Tibial nerve (tissue), 4 donors: ENCODE measurements at places on chromosomes 6 and 20.
A peak's percentile ranks its signal among the peaks of the same experiment; 100 is the strongest.

- DNase-seq: no peak
These were observed 83.1 kb upstream of the PHACTR2 start for GRCh38 chr6:143594647-143595046.

- DNase-seq: no peak
These were observed 226.8 kb downstream of the EYA4 start for GRCh38 chr6:133467982-133468380.

GRCh38 chr20:53052380-53052779 is 80.2 kb downstream of the TSHZ2 start:
- DNase-seq: no peak

DNA sequence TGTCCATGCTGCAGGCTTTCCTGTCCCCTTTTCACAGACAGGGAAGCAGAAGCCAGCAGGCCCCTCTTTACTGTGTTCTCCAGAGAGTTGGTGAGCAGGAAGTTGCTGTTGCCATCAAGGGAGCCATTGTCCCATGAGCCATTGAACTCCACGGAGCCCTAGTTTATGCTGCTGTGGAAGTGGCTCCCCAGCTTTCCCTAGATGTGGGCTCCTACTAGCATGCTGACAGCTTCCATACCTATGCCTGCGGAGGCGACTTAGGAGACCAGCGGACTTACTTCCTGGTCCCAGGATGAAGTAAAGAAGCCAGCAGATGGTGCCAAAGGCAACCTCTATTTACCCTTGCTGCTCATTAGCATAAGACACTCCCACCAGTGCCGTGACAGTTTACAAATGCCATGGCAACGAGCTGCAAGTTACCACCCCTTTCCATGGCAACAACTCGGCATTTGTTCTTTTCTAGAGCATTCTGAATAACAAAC is 30.8 kb upstream of the FKBP1A start:
- DNase-seq: no peak

DNA sequence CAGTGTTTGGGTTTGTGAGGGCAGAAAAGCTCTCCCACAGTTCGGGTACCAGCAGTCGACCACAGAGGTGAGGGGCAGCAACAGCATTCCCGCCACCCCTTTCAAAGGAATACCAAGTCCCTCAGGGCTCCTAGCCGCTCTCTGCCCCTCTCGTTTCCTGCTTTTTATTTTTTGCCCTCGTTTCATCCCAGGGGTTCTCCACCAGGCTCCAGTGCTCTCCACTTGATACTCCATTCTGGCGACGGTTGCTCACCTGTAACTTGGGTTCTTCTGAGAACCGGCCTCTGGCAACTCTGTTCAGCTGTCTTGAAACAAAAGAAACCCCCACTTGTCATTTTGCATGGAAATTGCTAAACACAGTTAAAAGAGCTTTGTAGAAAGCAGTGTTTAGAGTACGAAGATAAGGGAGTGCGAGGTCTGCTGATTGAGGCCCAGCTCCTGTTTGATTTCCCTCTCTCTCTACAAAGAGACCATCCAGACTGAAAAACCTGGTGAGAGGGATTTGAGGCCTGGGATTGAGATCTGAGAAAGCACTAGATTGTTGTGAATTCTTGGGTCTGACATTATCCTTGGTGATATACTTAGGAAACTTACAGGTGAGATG is 28.7 kb downstream of the IGF2R start:
- no peak for DNase-seq

DNA sequence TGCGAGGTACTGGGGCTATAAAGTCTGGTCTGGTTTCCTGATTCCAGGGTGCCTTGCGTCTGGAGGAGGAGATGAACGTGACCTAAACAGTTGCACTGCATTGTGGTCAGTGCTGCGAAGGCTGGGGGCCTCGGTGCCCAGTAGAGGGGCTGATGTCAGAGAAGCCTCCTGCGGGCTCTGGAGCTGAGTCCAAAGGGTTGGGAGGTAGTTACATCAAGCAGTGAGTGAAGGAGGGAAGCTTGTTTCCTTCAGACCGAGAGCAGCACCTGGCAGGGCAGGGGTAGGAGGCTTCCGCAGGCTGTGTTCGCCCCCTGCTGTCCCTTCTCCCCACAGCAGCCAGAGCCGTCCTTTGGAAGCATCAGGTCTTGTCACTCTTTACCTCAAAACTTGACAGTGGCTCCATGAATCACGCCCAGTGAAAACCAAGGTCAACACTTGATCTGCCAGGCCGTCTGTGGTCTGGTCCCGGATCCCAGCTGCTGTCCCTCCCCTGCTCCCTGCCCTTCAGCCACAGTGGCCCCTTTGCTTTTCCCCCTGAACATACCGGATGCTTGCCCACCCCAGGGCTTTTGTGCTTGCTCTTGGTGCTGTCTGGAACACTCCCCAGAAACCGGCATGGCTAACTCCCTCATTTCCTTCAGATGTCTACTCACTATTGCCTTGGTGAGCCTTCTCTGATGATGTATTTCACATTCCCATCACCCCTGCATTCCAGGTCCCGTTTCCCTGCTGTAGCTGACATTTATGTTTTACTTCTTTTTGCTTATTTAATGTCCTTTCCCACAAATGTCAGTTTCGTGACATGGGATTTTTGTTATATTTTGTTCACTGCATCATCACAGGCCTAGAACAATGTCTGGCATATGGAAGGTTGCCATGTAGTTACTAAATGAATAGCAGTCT is 7.0 kb downstream of the DYNLRB1 start:
- DNase-seq: peak; percentile 28

DNA sequence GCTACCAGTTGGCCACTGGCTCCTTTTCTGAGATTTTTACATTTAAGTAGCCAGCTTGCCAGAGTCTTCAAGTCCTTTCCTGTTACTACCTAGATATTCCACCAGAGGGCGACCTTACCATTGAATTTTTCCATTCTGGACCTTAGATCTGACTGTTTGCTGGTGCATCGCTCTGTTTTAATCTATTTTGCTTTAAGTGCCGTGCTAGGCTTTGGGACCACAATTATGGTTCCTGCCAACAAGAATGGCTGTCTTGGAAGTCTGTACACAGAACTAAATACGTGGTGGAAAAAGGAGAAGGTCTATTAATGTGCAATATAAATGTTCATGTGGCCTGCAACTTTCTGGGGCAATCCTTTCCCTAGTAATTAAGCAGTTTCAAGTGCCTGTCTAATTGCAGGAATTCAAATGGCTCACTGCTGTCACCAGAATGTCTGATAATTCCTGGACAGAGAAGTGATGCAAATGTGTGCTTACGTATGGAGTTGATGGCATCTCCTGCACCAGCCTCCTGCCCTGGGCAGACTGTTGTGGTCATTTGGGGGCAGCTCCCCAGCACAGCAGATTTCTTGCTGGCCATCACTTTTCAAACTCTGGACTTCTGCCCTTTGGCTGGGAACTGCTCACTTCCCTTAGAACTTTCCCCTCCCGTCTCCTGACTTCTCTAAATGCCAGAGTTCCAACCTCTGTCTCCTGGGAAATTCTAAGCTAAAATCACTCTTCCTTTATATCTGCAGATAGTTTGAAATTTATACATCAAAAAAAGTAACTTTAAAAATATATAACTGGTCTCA is 5.6 kb upstream of the HLA-DOA start:
- peak; percentile 71 for DNase-seq

DNA sequence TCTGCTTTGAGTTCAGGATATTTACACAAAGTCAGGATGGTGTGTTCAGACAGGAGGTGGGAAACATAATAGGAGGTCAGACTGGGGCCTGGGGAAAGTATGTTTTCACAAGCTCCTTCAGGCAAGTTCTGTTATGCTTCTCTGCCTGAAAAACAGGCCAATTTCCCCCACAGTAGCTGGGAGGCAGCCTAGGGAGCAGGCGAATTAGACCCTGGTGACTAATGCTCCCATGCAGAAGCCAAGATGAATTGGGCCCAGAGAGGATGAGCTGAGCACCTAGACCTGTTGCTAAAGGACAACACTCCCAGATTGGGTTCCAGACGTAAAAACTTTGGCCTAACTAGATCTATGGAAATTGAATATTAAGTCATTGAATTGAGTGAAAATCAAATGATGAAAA is 142.2 kb upstream of the MAP3K7 start:
- DNase-seq: no peak

GRCh38 chr6:30470968-30471367 is 18.3 kb upstream of the HLA-E start:
- DNase-seq: no peak

DNA sequence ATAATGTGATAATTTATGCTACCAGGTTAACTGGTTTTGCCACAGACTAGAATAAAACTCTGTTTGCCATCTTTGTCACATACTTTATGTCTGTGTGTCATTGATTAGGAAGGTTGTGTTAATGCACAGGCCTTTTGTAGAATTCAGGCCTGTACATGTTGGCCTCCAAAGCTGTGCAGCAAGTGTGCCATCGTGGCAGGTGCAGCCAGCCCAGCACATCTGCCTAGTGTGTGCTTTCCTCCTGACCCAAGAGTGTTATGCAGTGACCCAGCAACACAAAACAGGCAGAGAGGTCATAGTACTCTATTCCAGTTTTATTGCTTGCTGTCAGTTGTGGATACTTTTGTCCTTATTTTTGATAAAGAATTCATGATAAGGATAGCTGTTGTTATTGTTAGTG is 3.7 kb downstream of the MAP3K4 start:
- DNase-seq: no peak

GRCh38 chr6:31538805-31539400 is 2.9 kb downstream of the DDX39B start:
- DNase-seq: no peak
